NCI-H187 (cell line): ENCODE measurements at places on chromosomes 12 and 14.
A peak's percentile ranks its signal among the peaks of the same experiment; 100 is the strongest.

DNA sequence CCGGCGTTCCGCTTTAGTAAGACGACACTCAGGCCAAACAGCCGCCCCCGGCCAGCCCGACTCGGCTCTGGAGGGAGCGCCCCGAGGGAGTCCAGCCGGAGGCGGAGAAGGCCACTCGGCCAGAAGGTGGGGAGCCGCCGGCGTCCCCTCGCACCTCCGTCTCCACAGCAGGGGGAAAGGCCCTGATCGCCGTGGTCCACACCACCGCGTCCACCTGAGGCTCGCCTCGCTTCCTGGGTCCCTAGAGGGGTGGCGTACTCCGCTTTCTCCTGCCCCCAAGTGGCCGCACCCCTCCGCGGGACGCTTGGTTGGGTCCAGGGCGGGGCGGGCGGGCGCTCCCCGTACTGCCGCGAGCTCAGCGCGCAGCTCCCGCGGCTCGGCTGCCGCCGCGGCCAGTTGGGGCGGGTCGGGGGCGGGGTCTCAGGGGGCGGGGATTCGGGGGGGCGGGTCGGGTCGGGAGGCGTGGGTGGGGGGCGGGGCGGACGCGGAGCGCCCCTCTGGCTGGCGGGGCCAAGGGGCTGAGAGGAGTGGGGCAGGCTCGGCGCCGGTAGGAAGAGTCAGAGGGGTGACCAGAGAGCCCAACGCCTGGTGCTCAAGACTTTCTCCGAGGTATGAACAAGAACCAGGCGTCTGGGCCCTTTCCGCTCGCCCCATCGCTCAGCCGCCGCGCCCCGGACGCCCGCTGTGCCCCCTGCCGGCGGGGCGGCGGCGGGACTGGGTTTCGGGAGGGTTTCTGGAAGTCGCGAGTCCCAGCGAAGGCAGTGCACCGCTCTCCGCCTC, at the start of gene FRMD6:
Gene FRMD6, plus strand, starts transcription at position 523 of the 780 bp plus-strand sequence. CDS start 37,927 bp downstream, outside the sequence.
- peak; percentile 81 for DNase-seq

DNA sequence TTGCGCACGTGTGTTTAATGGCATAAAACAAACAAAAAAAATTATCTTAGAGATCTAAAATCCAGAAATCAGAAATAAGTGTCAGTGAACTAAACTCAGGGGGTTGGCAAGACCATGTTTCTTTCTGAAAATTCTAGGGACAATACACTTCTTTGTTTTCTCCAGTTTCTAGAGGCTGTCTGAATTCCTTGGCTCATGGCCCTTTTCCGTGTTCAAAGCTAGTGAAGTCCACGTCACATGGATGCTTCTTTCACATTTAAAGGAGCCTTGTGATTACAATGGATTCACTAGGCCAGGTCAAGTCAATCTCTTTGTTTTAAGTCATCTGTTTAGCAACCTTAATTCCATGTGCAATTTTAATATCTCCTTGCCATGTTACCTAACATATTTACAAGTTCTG, 22.4 kb downstream of the SLCO1B3 start:
- no peak for DNase-seq

GRCh38 chr14:101108579-101109346, 205.2 kb upstream of the RTL1 start:
- no peak for DNase-seq

DNA sequence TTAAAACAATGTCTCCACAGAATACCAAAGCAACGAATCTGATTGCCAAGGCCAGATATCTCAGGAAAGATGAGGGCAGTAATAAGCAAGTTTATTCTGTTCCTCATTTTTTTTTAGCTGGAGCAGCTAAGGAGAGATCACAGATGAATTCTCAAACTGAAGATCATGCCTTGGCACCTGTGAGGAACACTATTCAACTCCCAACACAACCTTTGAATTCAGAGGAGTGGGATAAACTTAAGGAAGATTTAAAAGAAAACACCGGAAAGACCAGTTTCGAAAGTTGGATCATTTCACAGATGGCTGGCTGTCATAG, 994 bp downstream of the PRORP start:
- DNase-seq, result no peak

- DNase-seq, result no peak
These were observed 137.6 kb upstream of the PPFIA2 start for GRCh38 chr12:81896771-81897170.

- no peak for DNase-seq
These were observed 62.1 kb upstream of the ESRRB start for GRCh38 chr14:76313852-76314251.

- no peak for DNase-seq
These were observed 660.9 kb upstream of the LMO3 start for GRCh38 chr12:17266856-17267255.

DNA sequence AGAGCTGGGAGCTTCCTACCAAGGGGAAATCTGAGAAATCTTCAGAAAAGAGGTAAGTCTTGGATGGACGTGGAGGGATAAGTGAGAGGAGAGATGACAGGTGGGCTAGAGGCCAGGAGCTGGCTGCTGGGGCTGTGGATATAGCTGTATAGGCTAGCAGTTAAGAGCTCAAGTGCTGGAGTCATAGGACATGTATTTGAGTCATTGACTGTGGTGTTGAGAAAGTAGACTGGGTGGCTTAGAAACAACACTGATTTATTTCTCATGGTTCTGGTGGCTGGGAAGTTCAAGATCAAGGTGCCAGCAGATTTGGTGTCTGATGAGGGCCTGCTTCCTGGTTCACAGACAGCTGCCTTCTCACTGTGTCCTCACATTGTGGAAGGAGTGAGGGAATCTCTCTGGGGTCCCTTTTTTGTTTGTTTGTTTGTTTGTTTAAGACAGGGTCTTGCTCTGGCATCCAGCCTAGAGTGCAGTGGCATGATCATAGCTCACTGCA, 151.1 kb upstream of the FUT8 start:
- no peak for DNase-seq

DNA sequence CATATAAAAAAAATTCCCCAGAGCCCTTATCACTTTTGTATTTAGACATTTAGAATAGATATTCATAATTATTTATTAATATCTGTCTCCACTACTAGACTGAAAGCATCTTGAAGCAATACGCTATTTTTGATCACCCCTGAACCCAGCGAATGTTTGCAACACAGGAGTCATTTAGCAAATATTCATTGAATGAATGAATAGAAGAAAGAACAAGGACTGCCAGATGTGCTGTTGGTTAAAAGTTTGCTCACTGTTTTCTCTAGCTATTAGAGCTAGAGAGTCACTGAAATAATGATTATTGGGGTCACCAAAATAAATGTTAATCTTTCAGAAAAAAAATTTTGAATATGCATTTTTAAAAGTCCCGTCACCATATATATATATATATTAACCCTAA, 174.3 kb downstream of the ACSS3 start:
- DNase-seq, result no peak

DNA sequence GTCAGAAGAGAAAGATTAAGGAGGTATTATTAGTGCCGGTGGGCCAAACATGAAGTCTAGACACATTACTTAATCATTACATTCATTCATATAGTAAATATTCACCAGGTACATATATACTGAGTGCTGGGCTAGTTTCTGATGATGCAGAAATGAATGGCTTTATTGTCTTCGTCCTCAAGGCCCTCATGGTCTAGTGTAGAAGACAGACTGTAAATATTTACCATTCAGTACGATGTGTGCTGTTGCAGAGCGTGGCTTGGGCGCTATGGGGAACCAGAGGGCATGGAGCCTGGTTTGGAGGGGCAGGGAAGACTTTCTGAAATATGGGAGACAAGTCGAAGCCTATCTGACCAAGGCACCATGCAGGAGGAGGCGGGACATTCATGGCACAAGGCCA, 37.0 kb upstream of the TCL1B start:
- no peak for DNase-seq

DNA sequence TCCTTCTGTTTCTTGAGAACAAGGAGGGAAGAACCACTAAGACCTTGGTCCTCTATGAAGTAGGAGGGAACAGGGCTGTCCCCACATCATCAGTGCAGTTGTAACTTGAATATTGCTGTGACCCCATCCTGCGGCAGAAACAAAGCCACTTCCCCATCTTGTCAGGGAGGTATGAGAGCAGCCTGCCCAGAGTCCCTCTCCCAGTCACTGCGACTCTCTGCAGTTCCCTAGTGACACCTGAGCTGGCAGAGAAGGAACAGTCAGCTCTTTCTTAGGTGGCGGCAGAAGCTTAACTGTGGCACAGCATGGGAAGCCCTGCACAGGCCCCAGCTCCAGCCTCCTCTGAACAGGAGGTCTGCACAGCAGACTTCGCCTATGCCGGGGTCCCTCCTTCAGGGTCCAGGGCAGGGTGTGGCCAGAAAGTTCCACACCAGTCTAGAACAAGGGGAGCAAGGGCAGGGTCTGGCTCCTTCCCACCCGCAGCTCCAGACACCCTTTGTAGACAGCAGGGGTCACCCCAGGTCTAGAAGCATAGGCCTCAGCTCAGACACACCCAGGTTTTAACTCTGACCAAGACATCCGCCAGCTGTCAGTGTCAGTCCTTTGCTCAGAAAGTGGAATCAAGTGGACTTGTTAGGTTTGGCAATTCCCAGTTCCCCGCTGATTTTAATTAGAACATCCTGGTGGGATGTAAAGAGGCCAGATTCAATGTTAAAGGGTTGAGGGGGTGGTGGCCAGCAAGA, 36.8 kb downstream of the DEGS2 start:
- DNase-seq, result no peak

DNA sequence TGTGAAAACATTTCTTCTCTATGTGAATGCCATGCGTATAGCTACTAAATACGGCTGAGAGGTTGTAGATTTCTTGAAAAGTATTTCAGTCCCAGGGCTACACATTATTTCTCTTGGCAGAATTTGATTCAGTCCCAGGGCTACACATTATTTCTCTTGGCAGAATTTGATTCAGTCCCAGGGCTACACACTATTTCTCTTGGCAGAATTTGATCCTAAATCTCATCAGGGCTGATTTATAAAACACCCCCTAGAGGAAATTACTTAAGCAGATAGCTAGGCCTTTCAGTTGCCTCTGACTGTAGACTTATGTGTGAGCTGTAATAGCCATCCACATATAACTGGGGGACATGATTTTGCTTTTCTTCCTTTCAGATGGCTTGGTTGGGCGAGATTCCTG, 50.4 kb downstream of the AK7 start:
- DNase-seq, result no peak

GRCh38 chr14:90536092-90536491, 139.3 kb downstream of the CALM1 start:
- DNase-seq, result no peak

GRCh38 chr12:120445911-120446843, at the start of the genes GATC and TRIAP1:
TSS of gene GATC (plus strand) at chr12:120446444. CDS start at chr12:120446481, 37 bp downstream.
TSS of gene TRIAP1 (minus strand) at chr12:120446384. CDS start at chr12:120446372, 12 bp downstream.
- DNase-seq, result peak; percentile 74

- DNase-seq, result no peak
These were observed 479.7 kb downstream of the AACS start for GRCh38 chr12:125544960-125545359.

GRCh38 chr14:31592631-31593030, 31.4 kb downstream of the NUBPL start:
- no peak for DNase-seq

GRCh38 chr12:526089-526488, 66.3 kb downstream of the B4GALNT3 start:
- no peak for DNase-seq

DNA sequence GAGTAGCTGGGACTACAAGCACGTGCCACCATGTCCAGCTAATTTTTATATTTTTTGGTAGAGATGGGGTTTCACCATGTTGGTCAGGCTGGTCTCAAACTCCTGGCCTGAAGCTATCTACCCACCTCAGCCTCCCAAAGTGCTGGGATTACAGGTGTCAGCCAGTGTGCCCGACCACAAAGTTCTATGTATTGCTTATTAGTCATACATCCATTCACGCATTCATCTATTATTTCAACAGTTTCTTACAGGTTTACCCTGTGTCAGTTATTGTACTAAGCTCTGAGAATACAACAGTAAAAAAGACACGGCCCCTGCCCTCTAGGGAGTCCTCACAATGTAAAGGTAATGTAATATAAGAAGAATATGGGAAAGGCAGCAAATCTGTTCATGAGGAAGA, 188.9 kb upstream of the BTG1 start:
- no peak for DNase-seq

GRCh38 chr12:104828015-104828414, 130.1 kb downstream of the SLC41A2 start:
- no peak for DNase-seq

GRCh38 chr12:4240161-4240783, 33.3 kb upstream of the CCND2 start:
- DNase-seq, result no peak
